ENCODE measurements at places on chromosomes 6 and 20.

GRCh38 chr6:54010340-54011276 lies 100.6 kb upstream of the MLIP start:
- H3K36me3 ChIP-seq: no peaks in the 10 kb centered on the region
- peak; percentile 10 for DNase-seq
- no peaks in the 10 kb centered on the region for H3K27me3 ChIP-seq
- H3K27ac ChIP-seq: peak overlapping the region; percentile 44
- H3K4me3 ChIP-seq: no peak overlapping the region

DNA sequence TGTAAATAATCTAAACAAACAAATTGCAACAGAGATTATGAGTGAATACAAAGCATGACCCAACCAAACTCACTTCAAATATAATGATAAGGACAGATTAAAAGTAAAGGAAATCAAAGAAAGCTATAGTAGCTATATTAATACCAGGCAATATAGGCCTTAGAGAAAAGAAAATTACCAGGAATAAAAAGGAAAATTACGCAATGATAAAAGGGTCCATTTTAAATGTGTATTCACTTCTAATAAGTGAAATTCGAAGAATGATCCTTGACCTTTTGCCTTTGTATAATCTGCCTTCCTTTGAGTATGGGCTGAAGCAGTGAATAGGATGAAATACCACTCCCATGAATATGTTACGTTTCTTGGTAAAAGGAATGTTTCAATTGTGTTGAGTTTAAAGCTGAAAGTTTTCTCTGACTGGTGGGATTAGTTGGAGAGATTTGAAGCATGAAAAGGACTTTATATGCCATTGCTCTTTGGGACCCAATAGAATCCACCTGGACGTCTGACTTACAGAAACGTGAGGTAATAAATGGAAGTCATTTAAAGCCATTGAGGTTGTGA lies 91.9 kb upstream of the HMGCLL1 start:
- no peaks in the 10 kb centered on the region for H3K27me3 ChIP-seq
- H3K4me1 ChIP-seq: peaks cover 31% of the 10 kb centered on the region
- H3K36me3 ChIP-seq: no peaks in the 10 kb centered on the region
- no peak overlapping the region for H3K27ac ChIP-seq

- H3K36me3 ChIP-seq: no peaks in the 10 kb centered on the region
- H3K4me1 ChIP-seq: no peaks in the 10 kb centered on the region
- no peak for DNase-seq
- H3K27me3 ChIP-seq: no peaks in the 10 kb centered on the region
- no peak overlapping the region for H3K4me3 ChIP-seq
Observed at GRCh38 chr6:19632786-19633185, 204.4 kb upstream of the ID4 start.

GRCh38 chr6:422433-423054 lies 31.0 kb downstream of the IRF4 start:
- peaks cover 14% of the 10 kb centered on the region for H3K4me1 ChIP-seq
- H3K27me3 ChIP-seq: no peaks in the 10 kb centered on the region
- no peak overlapping the region for H3K4me3 ChIP-seq
- peak overlapping the region; percentile 93 for H3K27ac ChIP-seq
- no peaks in the 10 kb centered on the region for H3K36me3 ChIP-seq

DNA sequence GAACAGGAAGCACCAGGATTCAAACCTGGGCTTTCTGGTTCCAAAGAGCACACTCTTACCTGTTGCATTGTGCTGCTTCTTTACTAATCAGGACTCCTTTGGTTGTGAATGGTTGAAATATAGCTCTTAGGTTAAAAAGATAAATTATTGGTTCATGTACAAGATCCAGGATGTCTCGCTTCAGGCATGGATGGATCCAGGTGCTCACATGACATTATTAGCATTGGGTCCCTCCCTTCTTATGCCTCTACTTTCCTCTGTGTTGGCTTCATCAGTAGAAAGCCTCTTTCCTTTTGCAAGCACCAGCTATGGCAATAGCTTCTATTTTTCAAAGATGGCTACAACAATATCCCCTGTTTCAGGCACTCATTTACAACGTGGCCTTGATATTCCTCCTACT lies 217.7 kb upstream of the SULF2 start:
- no peak for DNase-seq
- no peaks in the 10 kb centered on the region for H3K27me3 ChIP-seq
- H3K36me3 ChIP-seq: no peaks in the 10 kb centered on the region
- no peaks in the 10 kb centered on the region for H3K4me1 ChIP-seq
- H3K4me3 ChIP-seq: no peak overlapping the region

DNA sequence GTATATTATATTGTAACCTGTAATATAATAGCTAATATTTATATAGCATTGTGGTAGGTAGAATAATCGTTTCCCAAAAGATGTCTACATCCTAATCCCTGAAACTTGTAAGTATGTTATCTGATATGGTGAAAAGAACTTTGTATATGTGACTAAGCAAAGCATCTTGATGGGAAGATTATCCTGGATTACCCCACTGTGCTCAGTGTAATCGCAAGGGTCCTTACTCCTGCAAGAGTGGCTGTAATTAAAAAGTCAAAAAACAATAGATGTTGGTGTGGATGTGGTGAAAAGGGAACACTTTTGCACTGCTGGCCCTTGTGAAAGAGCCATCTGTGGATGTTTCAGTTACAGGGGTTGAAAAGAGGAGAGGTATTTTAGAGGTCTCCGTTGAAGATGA lies 95.2 kb downstream of the EDN1 start:
- DNase-seq: no peak
- H3K27me3 ChIP-seq: no peaks in the 10 kb centered on the region
- H3K4me1 ChIP-seq: no peaks in the 10 kb centered on the region
- no peaks in the 10 kb centered on the region for H3K36me3 ChIP-seq
- no peak overlapping the region for H3K27ac ChIP-seq
- H3K4me3 ChIP-seq: no peak overlapping the region

DNA sequence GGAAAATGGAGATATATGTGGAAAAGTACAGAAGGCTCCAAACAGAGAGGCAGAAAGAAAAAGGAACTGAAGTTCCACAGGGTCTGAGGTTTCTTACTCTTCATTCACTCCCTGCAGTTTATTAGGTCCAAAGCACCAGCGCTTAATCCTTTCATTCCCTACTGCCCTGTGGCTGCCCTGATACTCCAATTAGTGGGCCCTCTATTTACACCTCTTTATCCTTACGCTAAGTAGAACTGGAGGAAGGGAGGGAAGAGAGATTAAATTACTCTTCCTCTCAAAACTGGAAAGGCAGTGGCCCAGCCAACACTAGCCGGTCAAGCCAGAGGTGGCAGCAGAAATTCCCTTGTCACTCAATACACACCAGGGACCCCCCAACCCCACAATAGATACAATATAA lies 20.4 kb downstream of the TRERF1 start:
- H3K27me3 ChIP-seq: no peaks in the 10 kb centered on the region
- H3K27ac ChIP-seq: peak overlapping the region; percentile 17
- H3K4me3 ChIP-seq: no peak overlapping the region
- no peaks in the 10 kb centered on the region for H3K36me3 ChIP-seq

DNA sequence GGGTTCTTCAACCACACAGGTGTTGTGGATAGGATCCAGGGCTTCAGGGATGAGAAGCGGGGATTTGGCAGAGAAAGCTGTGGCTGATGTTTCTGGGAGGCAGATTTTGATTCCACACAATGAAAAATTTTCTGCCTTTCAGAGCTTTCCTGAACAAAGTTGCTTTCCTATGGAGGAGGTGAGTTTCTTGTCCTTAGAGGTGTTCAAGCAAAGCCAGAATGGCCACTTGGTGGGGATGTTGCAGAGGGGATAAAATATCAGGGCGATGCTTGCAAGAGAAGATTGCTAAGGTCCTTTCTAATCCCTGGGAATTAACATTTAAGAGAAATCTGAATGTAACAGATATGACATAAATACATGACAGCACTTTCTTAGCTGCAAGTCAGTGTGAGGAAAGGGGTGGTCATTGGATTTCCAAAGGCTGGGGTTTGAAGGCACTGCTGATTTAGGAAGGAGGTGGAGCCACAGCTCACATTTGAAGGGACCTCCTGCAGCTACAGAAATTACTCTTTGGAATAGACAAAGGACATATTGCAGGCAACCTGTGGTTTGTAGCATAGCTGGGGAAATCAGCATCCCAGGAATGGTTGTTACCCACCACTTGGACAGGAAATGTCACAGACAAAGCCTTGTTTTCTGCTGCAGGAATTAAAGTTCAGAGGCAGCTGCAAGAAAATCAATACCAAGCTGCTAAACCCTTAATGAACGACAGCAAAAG lies 271.1 kb upstream of the CHD6 start:
- no peak overlapping the region for H3K27ac ChIP-seq
- no peak for DNase-seq
- H3K36me3 ChIP-seq: no peaks in the 10 kb centered on the region
- H3K4me3 ChIP-seq: no peak overlapping the region
- H3K4me1 ChIP-seq: no peaks in the 10 kb centered on the region

DNA sequence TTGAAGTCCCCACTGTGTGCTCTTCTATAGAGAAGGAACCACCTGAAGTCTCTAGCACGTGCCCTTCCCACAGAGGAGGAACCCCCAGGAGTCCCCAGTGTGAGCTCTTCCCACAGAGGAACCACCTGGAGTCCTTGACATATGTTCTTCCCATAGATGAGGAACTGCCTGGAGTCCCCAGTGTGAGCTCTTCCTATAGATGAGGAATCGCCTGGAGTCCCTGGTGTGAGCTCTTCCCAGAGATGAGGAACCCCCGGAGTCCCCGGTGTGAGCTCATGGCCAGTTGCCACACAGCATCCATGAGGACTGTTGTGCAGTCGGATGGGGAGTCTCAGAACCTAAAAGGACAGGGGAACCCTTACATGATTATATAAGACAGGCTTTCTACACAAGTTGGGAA lies 158.1 kb upstream of the THBS2 start:
- H3K36me3 ChIP-seq: no peaks in the 10 kb centered on the region
- no peaks in the 10 kb centered on the region for H3K27me3 ChIP-seq
- H3K27ac ChIP-seq: no peak overlapping the region
- H3K4me1 ChIP-seq: no peaks in the 10 kb centered on the region

GRCh38 chr6:3946778-3947177 lies 97.6 kb downstream of the FAM50B start:
- H3K36me3 ChIP-seq: no peaks in the 10 kb centered on the region
- H3K27ac ChIP-seq: no peak overlapping the region
- no peak overlapping the region for H3K4me3 ChIP-seq
- H3K4me1 ChIP-seq: no peaks in the 10 kb centered on the region

DNA sequence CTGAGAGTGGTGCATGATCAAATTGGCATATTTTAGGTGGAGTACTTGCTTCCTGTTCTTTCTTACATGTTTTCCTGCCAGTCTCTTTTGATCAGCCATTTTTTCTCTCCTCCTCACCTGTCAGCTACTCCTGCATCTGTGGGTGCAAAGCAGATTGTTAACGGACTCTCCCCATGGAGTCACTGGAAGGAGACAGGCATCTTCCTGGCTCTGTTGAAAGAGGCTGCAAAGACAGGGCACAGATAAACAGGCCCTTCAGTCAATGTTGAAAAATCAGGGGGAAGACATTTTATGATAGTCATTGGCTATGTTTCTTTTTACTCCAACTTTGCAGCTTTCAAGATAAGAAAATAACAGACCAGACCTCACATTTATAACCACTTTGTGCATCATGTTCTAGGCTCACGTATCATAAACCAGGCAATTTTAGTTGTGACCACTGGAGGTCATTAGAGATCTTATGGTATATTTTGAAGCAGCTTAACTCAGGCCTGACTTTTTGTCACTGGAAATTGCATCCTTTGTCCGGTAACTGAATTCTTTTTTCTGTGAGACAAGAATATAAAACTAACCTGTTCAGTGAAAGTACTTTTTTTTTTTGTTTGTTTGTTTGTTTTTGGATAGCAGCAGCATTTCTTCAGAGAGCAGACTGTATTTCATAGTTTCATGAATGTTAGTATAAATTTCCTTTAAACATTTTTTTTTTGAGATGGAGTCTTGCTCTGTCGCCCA lies 20.1 kb downstream of the ECT2L start:
- no peak overlapping the region for H3K4me3 ChIP-seq
- H3K36me3 ChIP-seq: no peaks in the 10 kb centered on the region
- peak overlapping the region; percentile 84 for H3K27ac ChIP-seq
- H3K27me3 ChIP-seq: no peaks in the 10 kb centered on the region
- peaks cover 13% of the 10 kb centered on the region for H3K4me1 ChIP-seq
- peak; percentile 76 for DNase-seq

DNA sequence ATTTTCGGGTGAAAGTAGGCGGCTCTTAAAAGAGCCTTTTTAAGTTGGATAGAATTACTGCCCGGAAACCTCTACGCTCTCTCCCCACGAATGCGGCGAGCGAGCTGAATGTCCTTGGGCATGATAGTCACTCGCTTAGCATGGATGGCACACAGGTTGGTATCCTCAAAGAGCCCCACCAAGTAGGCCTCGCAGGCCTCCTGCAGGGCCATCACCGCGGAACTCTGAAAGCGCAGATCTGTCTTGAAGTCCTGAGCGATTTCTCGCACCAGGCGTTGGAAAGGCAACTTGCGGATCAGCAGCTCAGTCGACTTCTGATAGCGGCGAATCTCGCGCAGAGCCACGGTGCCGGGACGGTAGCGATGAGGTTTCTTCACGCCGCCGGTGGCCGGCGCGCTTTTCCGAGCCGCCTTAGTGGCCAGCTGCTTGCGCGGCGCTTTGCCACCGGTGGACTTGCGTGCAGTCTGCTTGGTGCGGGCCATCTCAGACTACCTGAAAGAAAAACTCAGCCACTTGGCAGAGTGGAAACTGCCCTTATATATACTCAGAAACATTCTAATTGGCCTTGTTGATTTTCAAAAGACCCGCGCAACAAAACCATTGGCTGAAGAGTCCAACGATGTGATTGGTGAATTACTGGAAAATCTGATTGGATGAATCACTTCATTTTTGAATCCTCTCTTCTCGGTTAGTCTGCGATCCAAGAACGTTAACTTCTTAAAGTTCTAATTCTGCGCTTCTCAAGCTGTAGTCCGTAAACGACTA lies 93.9 kb upstream of the BTN3A2 start:
- peaks cover 5% of the 10 kb centered on the region for H3K4me1 ChIP-seq
- no peaks in the 10 kb centered on the region for H3K36me3 ChIP-seq
- no peaks in the 10 kb centered on the region for H3K27me3 ChIP-seq
- peak overlapping the region; percentile 37 for H3K4me3 ChIP-seq

DNA sequence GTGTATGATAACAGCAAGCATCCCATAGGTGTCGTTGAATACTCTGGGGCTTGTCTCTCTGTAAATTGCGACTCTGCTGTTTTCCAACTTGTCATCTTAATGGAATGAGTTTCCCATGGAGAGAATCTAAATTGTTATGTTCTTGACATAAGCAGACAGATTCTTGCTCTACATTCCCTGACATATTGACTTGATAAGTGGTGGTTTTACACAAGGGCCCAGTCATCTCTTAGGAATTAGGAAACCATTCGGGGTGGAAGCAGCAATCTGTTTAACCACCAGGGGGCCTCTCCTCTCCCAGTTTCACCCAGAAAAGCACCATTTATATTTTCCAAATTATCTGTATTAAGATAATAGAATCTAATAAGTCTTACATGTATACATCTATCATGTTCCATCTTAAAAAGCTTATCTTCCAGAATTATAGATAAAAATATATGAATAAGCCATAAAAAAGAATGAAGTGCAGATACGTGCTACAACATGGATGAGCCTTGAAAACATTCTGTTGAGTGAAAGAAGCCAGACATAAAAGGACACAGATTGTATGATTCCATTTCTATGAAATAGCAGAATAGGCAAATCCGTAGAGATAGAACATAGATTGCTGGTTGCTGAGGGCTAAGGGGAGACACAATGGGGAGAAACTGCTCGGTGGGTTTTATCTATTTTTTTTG lies 23.1 kb upstream of the MROH8 start:
- DNase-seq: peak; percentile 84
- no peak overlapping the region for H3K4me3 ChIP-seq
- H3K4me1 ChIP-seq: peaks cover 10% of the 10 kb centered on the region
- peak overlapping the region; percentile 83 for H3K27ac ChIP-seq

- H3K27ac ChIP-seq: no peak overlapping the region
- DNase-seq: no peak
- no peaks in the 10 kb centered on the region for H3K36me3 ChIP-seq
- no peaks in the 10 kb centered on the region for H3K27me3 ChIP-seq
Observed at GRCh38 chr20:34773726-34774125, 51.7 kb downstream of the NCOA6 start.
